ENCODE measurements at places on chromosomes 1 and 21.

DNA sequence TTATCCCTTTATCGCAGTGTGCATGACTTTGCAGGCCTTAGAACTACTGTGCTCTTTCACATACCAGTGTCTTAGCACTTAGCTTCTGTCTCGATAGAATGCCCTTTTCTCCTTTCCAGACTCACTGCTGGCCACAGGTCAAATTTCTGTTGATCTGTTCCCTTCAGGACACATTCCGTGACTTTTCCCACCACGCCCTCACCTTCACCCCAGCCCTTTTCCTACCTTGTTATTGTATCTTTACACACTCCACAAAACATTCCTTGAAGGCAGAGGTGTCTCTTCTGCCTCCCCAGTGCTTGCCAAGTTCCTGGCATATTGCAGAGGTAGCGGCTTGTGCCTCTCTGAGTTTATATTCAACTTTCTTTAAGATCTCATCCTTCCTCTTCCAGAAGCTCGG lies 3.7 kb upstream of the IGSF9 start:
- no peak for DNase-seq

DNA sequence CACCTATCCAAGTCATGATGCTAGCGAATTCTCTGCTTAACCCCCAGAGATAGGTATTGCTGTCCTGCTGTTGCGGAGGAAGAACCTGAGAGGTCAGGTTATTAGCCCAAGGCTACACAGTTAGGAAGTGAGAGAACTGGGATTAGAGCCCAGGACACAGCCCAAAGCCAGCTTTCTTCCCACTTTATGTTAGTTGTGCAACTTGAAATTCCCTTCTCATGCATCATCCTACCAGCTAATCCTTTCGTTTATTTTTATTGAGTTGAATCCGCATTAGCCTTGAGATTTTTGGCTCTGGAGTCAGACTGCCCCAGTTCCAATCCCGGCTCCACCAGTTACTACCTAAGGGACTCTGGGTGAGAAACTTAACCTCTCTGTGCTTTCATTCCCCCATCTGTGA lies 65.4 kb downstream of the PLEKHA6 start:
- DNase-seq, result no peak

DNA sequence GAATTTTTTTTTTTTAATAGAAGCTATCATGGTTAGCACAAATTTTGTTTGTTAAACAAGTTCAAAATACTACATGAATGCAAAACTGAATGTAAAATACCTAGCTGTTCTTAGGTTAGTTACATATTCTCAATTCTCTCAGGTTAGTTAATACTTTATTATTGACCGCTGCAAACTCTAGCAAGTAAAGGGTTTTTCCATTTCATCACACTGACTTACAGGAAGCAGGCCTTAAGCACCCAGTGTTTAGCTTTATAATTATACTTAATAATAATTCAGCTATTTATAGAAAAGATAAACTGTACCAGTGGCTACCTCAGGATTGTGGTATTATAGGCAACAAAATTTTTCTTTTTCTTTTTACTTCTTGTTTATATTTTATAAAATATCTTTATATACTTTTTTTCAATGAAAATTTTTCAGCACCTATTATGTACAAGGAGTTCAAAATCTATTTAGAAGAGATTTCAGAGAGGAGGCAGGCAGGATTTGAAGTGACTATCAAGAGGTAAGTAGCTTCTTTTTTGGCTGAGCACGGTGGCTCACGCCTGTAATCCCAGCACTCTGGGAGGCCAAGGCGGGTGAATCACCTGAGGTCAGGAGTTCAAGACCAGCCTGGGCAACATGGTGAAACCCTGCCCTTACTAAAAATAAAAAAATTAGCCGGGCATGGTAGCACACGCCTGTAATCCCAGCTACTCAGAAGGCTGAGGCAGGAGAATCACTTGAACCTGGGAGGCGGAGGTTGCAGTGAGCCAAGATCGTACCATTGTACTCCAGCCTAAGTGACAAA lies 17.9 kb downstream of the PLPP3 start:
- no peak for DNase-seq

DNA sequence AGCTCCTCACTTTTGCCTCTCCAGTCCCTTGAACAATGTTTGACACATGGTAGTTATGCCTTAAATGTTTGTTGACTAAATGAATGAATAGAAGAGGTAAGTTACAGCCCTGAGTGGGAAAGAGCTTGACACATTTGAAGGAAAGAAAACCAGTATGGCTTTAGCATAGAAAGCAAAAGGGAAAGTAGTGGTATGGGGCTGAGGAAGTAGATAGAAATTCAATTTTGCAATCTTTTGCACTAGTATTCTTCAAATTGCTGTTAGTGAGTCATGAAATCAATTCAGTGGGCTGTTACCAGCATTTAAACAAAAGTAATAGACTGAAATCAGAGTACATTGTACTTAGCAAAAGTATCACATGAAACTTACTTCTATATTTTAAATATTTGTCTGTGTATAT lies 21.1 kb downstream of the PLA2G4A start:
- DNase-seq, result no peak

- DNase-seq, result no peak
These were observed 15.3 kb downstream of the GABPA start for GRCh38 chr21:25750085-25750484.

GRCh38 chr1:47992720-47993415 lies 4.3 kb downstream of the TRABD2B start:
- no peak for DNase-seq

- no peak for DNase-seq
These were observed 37.5 kb downstream of the ZNF281 start for GRCh38 chr1:200372095-200372884.

GRCh38 chr21:44576025-44576420 lies 2.5 kb downstream of the KRTAP10-4 start:
- DNase-seq, result no peak

GRCh38 chr1:214547747-214548146 lies 3.7 kb downstream of the PTPN14 start:
- DNase-seq, result no peak

DNA sequence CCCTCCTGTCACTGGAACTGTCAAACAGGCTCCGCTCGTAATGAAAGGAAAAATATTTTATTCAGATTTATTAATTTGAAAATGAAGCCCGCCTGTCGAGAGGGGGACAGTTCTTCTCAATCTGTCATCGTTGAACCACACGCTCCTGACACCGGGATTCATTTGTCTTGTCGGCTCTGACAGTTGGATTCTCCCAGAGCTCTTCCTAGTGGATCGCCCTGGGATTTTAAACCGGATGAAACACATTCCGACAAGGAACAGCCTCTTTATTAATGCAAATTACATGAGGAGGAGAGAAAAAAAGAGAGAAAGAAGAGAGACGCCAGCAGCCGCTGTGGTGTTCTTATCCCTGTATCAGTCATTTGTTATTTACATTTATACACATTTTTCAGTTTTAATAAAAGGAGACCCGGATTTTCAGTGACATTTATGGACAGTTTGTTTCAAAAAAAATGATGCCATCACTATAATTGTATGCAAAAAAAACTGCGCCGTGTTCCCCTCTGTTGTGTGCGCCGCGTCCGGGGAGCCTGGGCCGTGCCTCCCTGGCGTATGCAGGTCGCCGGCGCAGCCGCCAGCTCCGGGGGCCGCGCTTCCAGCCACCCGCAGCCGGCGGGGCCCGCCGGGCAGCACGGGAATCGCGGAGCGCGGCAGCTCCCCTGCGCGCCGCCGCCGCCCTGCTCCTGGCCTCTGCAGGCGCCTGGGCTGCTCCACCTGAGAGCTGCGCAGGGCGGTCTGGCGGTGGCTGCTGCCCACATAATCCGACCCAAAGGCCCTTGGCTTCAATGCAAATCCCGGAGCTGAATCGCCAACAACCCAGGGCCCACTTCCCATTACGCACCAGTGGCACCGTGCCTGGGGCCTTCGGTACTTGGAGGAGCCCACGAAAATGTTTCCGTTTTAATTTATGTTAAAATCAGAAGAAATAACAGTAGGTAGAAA lies 237.9 kb upstream of the PBX1 start:
- DNase-seq, result peak; percentile 5

- no peak for DNase-seq
These were observed 14.3 kb downstream of the ATP2B4 start for GRCh38 chr1:203640723-203641502.

- no peak for DNase-seq
These were observed 12.6 kb downstream of the PYCR2 start for GRCh38 chr1:225911191-225912130.

DNA sequence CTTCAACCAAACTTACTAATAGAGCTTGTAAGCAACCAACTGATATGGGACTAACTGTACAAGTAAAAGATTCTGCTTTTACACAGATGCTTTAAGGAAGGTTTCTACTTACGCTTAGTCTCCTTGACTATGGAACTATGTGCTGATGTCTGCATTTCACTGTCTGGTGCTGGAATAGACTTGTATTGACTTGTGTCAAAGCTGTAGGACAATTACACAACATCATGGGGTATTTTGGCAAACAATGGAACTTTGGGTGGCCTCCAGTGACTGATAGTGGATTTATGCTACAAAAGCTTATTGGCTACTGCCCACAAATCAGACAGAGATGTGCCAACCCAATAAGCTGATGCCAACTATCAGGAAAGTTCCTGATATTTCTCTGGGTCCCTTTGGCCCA lies 10.6 kb downstream of the CBR1 start:
- no peak for DNase-seq

Measured in nucleus accumbens (tissue), 56 donors.